ENCODE measurements at places on chromosomes 5 and 9.

GRCh38 chr9:5326187-5326586 is 13.5 kb downstream of the RLN1 start:
- DNase-seq: no peak

- DNase-seq: no peak
These were observed 21.9 kb downstream of the MAMDC2 start for GRCh38 chr9:70065572-70065971.

DNA sequence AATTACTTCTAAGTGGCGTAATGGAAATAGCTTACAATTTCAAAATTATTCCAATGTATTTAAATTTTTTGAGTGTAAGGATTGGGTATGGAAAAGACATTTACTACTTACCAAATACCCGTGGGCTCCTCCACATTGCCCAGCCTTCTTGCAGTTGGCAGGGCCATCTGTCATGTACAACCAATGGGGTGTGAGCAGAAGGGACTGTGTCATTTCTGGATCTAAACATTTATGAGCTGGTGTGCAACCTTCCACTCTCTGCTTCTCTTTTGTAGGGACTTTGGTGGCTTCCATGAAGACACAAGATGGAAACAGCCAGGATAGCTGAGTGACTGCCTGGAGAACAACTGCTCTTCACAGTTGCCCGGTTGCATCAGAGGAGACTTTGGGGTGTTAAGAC is 40.8 kb downstream of the FRMD3 start:
- no peak for DNase-seq

DNA sequence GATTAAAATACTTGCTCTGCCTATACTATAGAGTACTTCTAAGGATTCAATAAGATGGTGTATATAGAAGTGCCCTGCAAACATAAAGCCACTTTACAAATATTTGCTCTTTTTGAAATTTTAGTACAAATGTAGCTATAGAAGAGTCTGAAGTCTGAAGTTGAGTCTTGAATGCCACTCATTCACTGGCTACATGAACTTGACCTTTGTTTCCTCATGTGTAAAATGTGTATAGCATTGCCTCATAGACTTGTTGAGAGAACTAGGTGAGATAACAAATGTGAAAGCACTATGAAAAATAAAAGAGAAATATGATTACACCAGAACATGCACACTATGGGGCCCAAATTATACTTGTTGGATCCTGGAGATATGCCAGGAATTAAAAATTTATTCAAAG is 244.7 kb downstream of the SEC61B start:
- no peak for DNase-seq

DNA sequence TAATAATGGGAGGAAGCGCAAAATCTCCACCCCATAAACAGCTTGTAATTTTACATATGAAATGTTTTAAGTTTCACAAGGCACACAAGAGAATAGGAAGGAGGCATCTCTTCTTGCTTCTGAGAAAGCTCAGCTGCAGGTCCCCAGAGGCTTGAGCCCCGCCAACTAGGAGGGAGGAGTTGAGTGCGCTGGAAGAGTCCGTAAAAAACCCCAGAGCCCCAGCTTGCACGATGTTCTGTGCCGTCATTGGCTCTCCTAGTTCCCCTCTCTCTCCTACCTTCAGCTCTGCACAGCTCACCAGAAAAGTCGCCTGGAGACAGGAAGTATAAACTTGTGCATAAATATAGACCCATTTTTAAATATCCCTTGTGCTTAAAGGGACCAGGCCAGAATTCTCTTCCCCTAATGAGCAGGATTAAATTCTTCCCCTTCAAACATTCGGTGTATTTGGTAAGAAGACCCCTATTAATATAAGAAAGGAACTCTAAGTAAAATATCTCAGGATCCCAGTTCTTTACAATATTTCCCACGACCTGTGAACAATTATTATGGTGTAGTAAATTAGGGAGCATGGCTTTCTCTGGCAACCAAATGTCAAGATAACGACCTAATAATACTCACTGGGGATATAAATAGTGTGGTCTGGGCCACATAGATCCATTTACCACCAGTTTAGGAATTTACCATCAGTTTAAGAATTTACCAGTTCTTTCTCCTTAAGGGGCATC is 13.7 kb downstream of the GLRX start:
- peak; percentile 75 for DNase-seq

GRCh38 chr5:30050056-30050815 is 1143.2 kb upstream of the CDH6 start:
- DNase-seq: no peak

- DNase-seq: no peak
These were observed 4.1 kb downstream of the NRARP start for GRCh38 chr9:137297966-137298365.

GRCh38 chr9:107751567-107752210 is 262.1 kb upstream of the KLF4 start:
- DNase-seq: no peak

DNA sequence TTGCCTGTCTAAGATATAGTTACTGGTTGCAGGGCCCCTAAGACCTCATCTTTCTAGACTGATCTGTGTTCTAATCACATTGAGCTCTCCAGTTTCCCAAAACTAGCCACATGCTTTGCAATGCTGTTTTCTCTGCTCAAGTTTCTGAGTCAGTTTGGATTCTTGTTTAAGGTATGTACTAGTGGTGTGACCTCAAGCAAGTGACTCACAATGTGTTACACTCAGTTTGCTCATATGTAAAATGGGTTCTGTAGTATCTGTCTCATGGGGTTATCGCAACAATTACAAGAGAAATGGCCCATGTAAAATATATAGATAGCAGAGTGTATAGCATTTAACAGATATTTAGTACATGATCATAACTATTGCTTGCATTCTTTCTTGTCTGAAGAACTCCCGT is 153.1 kb upstream of the ELL2 start:
- DNase-seq: no peak

DNA sequence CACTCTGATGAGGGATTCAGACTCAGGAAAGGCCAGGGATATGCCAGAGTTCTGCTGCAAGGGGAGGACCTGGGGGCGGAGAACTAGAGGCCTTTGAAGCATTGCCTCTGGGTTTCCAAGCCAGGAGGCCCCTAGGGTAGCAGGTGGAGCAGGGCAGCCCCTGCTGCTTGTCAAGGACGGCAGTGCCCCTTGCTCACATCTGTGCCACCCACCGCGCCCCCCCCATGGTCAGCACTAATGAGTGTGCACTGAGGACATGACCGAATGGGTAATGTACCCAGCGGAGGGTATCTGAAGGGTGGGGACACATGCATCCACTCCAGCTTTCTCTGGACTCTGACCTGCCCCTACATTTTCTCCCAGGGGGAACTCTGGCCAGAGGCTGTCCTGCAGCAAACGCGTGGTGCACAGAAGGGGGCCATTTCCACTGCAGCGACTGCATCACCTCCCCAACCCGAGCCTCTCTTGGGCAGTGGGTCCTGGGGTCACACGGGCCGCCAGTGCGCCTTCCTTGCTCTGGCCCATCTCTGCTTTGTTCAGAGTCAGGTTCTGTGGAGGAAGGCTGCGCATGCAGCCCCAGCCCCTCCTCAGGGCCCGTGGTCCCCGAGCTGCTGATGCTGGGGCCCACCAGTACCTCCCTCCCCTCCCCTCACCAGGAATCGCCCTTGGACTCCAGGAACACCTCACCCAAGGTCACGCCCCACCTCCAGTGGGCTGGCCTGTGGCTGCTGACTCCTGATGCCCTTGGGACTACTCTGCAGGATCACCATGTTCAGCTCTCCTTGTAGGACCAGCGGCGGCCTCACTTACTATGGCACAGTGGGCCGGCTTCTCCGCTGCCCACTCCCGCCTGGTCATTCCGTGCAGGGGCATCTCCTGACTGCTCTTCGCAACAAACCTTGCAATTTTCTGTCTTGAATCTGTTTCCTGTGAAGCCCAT is 31.2 kb downstream of the STC2 start:
- no peak for DNase-seq

DNA sequence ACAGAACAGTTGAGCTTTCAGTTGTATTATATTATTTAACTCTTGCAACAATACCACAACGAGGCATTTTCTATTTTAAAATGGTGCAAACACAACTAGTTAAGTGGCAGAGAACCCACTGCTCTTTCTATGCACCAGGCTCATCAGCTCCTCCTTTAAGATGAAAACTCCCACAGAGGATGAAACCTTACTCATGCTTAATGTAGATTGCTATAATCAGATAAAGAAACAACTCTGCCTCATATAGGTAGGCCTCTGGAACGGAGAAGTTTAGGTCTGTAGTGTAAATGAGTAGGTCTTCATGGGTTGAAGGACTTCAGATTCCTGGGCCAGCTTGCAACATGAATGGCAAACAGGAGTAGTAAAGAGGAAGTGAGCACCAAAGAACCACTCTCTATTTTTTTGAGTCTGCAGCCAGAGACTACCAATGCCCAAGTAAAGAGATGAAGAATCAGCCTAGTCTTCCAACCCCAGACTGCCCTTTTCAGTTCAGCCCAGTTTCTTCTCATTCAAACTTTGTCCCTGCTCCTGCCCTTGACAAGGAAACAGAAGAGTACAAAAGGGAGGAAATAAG is 33.9 kb downstream of the HACD4 start:
- DNase-seq: no peak

DNA sequence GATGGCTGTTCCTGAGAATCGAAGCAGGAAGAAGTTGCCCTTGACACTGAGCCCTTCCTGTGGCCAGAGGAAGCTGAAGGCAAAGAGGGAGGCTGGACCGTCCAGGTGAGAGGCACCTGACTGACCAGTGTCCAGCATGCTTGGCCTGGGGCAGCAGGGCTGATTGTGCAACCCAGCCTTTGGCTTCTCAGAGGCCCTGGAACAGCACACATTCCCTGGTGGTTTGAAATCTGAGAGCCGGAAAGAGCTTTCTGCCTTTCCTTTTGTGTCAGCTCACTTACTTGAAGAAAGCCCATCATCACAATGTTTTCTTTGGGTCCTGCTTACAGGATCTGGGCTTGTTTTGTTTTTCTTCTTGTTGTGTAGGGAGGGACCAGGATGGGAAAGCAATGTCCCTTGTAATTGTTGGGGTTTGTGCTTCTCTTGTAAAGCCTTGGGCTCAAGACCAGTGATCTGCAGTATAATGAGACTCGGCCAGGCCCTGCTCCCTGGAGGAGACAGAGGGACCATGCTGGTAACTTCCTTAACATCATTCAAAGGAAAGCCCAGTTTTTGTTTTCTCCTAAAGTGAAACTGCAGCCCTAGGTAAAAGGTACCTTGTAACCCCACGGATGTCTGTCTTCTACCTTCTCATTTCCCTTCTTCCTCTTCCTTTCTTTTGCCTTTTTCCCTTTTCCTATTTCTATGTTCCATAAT is 213.7 kb downstream of the NXNL2 start:
- no peak for DNase-seq

DNA sequence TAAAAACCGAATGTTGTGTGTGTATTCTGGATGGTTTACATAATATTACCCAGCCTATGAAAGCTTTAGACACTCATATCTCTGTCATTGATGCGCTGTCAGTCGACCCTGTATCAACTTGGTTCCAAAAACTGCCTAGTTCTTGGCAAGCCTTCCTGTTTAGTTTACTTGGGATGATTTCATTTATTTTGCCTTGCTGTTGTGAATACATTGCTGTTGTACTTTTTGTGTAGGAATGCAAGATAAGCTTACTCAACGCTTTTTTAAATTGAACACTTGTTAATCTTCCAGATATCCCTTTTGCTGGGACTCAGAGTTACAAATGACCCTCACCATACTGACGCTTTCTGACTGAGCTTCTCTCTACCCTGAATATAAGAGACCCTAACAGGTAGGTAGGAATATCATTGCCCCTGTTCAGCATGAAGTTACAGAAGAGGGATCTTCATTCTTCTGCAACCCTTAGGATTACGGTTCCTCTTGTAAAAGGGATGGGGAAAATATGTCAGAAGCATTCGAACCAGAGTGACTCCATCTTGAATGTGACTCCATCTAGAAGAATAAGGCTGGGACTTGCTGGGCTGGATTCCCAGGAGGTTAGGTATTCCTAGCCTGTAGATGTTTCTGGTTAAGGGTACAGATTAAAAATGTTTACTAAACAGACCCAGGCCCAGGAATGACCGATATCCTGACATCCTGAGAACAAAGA is 13.7 kb upstream of the PAIP1 start:
- no peak for DNase-seq

DNA sequence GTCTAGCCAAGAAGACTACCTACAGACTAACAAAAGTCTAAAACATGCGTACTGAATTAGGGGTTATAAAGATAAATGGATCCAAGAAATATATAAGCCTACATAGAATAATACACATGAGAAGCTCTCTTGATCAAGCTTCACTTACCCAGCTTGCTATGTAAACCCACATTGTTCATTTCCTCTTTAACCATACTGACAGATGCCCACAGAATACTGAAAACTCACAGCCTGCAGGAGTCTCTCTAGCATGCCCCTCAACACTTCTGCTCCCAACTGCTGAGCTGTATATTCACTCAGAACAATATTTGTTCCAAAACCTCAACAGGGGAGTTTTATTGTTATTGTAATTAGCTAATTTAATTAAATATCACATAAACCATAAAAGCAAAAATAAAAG is 52.4 kb downstream of the RFX3 start:
- no peak for DNase-seq

DNA sequence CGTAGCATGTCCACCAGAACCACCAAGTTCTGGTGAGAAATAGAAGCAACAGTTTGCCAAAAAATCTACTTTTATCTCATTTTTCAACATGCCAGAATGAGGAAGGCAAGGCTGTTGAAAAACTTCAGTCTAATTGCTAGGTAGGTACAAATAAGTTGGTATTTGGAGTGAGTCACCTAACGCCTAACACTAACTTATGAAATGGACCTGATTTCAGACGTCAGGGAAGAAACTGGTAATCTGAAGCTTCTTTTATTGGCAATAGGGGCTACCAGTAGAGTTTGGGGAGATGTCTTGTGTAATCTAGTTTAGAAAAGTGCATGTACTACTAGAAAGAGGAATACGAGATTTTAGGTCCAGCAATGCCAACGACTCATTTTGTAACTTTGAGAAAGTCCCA is 4.4 kb upstream of the PDE6A start:
- no peak for DNase-seq

- DNase-seq: no peak
These were observed 8.4 kb downstream of the LHX2 start for GRCh38 chr9:124019771-124020519.

All from right forelimb (tissue), 1 donor.